ENCODE measurements at places on chromosomes 4 and X.

- DNase-seq: no peak
Measured at GRCh38 chr4:156497486-156497885, 474.1 kb downstream of the PDGFC start.

DNA sequence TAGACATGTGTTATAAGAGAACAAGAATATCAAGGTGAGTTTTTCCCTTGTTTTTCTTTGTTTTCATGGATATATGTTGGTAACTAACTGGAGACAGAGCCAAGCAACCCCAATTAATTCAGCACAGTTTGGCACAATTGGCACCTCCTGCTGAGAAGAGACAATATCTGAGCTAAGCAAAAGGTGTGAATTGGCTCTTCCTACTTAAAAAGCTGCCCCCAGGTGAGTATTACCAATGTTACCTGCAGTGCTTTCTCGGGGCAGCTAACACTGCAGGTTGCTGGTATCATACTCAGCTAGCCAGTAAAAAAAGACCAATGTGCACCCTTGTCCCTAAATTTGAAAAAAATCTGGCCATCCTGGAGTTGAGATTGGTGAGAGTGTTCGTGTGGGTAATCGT lies 871.2 kb upstream of the TENM3 start:
- DNase-seq: peak; percentile 85

DNA sequence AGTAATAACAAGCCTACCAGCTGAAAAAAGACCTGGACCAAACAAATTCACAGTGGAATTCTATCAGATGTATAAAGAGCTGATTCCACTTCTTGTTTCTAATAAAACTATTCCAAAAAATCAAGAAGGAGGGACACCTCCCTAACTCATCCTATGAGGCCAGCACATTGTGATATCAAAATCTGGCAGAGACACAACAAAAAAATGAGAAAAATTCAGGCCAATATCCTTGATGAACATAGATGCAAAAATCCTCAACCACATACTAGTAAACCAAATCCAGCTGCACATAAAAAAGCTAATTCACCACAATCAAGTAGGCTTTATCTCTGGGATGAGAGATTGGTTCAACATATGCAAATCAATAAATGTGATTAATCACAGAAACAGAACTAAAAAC lies 147.9 kb upstream of the NEIL3 start:
- DNase-seq: no peak

- no peak for DNase-seq
Measured at GRCh38 chr4:26272654-26273615, 47.9 kb upstream of the RBPJ start.

- no peak for DNase-seq
Measured at GRCh38 chr4:139689093-139689722, 23.6 kb downstream of the MGST2 start.

- no peak for DNase-seq
Measured at GRCh38 chr4:126899331-126899801, 733.4 kb upstream of the INTU start.

GRCh38 chr4:184983672-184984356 lies 34.5 kb upstream of the HELT start:
- peak; percentile 91 for DNase-seq

DNA sequence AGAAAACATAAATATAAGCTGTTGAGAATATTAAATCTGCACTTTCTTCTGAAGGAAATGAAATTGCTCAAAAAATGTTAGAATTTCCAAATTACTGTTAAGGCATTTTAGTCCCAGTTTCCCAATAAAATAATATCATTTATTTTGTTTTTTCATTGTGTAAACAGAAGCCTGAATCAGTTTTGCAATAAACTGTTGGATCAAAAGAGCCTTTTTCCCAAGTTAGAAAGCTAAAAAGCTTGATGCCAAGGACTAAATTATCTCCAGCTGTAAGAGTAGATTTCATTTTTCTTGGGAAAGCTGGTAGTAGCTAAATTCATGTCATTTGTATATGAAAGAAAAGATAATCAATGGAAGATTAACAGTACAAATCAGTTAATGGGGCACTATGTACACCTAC lies 95.8 kb downstream of the RNF150 start:
- no peak for DNase-seq

DNA sequence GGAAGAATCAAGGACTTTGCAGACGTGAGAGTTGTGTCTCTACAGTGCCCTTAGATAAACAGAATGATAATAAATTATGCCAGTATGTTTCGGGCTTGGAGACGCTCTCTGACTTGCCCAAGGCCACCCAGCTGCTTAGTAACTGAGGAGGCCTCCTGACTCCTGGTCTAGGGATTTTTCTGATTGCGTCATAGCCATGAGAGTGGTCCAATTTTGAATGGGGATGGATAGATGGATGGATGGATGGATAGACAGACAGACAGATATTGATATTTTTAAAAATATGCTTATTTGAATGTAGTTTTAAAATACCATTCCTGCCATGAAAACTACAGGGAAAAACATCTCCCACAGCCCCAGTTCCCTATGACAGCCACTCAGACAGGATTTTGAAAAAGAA lies 15.5 kb downstream of the ARHGAP36 start:
- DNase-seq: no peak

GRCh38 chrX:50036426-50036825 lies 114.0 kb downstream of the CLCN5 start:
- no peak for DNase-seq

GRCh38 chr4:67634741-67635140 lies 66.2 kb downstream of the UBA6 start:
- no peak for DNase-seq

DNA sequence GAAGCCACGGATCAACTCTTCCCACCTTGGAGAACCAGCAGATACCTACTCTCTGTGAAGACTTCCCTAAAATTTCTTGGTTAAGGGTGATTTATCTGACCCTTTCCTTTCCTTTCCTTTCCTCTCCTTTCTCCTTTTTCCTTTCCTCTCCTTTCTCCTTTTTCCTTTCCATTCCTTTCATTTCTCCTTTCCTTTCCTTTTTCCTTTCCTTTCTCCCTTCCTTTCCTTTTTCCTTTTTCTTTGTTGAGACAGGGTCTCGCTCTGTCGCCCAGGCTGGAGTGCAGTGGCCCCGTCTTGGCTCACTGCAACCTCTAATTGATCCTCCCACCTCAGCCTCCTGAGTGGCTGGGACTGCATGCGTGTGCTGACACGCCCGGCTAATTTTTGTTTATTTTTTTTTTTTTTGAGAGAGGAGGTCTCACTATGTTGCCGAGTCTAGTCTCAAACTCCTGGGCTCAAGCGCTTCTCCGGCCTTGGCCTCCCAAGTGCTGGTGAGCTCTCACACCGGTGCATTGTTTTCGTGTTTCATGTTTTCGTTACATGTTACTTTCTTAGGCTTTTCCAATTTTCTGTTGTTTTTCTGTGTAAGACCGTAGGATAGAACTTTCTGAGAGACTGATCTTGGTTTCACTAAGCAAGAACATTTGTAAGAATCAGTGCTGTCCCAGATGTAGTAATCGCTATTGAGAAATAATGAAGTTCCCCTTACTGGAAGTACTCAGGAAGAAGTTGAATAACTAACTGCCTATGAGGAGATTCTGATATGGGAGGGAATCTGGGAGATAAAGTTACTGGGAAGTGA lies 2.0 kb downstream of the TMEM165 start:
- DNase-seq: no peak

DNA sequence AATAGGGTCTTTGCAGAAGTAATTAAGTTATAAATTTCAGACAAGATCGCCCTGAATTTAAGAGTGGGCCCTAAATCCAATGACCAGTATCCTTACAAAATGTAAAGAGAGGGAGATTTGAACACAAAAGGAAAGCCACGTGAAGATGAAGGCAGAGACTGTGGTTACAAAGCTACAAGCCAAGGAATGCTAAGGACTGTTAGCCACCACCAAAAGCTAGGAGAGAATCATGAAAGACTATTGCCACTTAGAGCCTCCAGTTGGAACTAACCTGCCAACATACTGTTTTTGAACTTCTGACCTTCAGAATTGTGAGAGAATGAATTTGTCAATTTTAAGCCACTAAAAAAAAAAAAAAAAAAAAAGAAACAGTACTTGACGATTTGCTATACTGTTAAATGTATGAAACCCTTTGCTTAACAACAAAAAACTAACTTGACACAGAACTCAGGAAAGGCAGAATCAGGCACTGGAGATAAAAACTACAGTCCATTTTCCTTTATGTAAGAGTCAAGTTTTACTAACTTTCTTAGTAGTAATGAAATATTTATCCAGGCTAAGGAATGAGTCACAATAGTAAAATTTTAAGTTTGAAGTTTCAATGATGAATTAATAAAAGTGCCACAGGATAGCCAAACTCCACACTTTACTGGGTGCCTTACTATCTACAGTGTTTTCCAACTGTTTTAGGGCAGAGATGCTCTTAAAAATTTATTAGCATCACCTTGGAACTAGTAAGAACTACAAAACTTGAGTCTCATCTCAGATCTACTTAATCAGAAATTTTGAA lies 25.1 kb downstream of the DHX15 start:
- no peak for DNase-seq

Data from COR-L47 (cell line).